Activated CD4-positive, alpha-beta T cell treated with anti-CD3 and anti-CD28 coated beads, Interleukin-2, amount 10 ng/mL, durations not matched to agents 7 days and 5 days (primary cell): ENCODE measurements at places on chromosomes 7 and 10.

GRCh38 chr7:70752794-70753241 lies 379.1 kb upstream of the GALNT17 start:
- no peak for DNase-seq

DNA sequence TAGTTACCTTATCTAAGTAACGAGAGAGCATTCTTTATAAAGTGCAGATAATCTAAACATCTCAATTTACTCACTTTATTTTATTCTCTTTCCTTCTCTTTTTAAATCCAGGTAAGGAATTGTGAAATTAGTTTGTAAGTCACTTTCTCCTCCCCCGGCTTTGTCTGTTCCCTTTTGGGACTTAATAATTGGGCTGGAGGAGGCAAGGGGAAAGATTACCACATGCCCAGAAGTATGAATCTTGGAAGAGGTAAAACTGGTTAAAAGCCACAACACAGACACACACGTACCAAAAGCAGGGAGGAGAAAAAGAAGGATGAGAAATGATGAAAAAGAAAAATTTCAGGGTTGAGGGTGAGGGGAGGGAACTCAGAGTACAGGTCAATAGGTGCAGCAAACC lies 63.3 kb upstream of the LRRC17 start:
- DNase-seq = no peak

DNA sequence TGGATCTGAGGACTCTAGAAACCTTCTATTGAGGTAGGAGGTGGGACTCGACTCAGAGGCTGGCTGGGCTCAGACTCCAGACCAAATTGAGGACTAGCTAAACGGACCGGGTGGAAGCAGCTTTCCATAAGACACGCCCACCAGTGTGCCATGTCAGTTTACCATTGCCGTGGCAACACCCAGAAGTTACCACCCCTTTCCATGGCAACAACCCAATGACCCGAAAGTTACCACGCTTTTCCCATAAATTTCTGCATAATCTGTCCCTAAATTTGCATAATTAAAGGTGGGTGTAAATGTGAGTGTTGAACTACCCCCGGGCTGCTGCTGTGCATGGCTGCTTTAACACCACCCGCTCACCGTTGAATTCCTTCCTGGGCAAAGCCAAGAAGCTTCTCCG lies 58.9 kb downstream of the MICALL2 start:
- no peak for DNase-seq

DNA sequence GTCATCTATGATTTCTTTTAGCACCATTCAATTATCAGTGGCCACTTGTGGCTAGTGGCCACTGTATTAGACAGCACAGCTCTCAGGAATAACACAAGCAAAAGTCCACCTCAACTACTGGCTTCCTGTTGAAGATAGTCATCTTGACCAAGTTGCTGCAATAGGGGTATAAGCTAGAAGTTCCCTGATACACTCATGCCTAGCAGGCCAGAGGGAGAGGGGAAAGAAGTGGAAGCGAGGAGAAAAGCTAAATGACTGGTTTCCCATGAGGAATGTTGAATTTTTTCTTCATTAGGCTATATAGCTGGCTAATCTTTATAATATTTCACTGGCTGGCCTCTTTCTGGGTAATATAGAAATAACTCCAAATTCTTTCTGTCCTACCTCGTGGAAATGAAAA lies 327.5 kb upstream of the MEOX2 start:
- no peak for DNase-seq

- DNase-seq = no peak
These were observed 17.4 kb downstream of the CALML5 start for GRCh38 chr10:5482016-5482415.

GRCh38 chr7:50387351-50387750 lies 62.8 kb downstream of the FIGNL1 start:
- no peak for DNase-seq

DNA sequence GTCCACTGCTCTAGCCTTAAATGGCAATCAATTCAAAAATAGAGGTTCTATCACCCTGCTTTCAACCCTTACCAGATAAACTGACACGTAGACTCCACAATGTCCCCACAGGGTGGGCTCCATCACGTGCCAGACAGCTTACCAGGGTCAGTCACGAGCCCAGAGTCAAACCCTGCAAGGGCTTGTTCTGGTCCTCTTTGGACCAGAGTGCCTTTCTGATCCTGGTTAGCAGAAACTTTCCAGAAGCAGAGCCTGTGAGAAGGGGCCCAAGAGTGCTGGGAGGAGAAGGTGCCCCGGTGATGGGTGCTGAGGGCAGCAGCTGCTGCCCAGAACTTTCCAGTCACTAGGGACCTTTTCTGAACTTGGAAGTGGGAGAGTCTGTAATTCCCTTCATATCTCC lies 354 bp upstream of the GIMAP5 start:
- DNase-seq = no peak

DNA sequence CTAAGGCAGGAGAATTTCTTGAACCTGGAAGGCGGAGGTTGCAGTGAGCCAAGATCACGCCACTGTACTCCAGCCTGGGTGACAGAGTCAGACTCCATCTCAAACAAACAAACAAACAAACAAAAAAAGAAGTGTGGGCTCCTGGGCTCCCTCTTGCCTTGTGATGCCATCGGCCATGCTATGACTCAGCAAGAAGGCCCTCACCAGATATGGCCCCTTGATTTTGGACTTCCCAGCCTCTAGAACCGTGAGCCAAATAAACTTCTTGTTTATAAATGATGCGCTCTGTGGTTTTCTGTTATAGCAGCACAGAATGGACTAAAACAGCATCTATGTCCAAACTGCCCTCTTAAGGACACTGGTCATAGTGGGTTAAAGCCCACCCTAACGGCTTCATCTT lies 29.9 kb upstream of the RHEB start:
- no peak for DNase-seq

DNA sequence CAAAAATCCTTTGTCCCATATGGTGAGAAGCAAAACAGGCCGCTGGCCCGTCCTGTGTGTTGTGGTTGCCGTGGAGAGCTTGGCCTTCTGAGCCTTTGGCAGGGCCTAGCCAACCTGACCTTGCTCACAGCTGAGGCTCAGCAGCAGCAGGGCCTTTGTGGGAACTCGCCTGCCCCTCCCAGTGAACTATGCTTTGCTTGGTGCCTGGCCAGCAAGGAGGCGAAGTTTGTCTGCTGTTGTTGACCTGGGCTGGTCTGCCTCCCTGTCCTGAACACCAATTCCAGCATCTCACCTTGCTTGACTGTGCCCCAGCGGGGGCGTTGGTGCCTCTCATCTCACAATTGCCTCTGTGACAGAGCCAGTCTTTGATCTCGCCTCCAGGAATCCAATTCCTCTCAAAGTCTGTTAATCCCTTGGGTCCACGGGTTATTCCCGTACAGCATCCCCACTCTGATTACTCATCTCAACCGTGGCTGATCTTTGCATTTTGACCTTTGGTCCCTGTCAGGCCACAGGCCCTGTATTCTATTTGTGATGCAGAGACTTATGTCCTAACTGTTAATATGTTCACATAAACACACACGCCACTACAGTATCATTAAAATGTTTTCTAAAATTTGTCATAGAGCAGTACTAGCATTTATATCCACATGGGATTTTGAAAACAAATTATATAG lies 22.6 kb downstream of the EPDR1 start:
- DNase-seq = no peak

DNA sequence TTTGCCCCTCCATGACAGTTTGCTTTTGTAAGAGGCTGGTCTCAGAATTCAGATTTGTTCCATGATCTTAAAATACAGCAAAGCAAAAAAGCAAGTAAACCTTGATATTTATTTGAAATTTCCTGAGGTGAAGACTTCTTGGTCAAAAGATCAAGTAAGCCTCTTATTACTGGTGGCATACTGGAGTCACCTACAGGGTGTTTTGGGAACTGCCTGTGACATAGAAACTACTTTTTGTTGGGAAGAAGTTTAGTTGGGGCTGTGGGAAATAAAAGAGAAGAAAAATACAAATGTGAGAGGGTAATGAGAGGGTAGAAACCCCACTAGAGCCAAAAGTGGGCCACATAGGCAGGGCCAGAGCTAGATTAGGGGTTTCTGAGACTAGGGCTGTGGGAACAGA lies 217.9 kb downstream of the OTUD1 start:
- DNase-seq = no peak

- no peak for DNase-seq
These were observed 54.0 kb downstream of the RAPGEF5 start for GRCh38 chr7:22302951-22303423.

- no peak for DNase-seq
These were observed 116.6 kb upstream of the MACROH2A2 start for GRCh38 chr10:69936091-69936490.

DNA sequence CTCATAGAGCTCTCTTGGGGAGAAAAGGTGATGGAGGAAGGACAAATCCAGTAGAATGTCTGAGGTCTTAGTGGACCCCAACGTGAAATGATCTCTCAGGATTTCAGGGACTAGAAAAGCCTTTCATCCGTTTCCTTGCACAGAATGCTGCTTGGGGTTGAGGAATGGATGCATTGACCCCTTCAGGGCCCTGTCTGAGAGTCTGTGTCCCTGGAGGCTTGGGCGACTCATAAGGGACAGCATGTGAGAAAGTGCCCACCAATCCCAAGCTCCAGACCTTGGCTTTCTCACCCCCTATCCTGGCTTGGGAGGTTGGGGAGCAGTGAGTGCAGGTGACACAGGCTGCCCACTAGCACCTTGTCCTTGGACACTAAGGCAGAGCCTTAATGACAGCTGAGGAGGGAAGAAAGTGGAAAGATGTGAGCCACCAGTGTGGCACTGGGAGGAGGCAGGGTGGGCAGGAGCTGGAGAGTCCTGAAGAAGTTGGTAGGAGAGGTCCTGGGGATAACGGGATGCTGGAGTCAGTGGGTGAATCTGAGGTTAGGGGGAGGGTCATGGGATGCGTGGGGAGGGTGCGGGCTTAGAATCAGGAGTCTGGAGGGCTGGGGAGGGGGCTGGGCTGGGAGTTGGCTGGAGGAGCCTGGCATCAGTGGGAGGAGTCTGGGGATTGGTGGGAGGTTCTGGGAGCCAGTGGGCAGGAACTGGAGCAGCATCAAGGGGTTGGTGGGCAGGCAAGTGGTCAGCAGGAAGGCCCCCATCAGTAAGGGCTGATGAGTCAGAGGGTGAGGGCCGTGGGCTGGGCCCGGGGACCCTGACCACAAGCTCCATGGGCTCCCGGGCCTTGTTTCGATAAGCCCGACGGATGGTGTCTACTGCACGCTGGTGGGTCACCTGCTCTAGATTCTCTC lies 8.6 kb downstream of the LZTS2 start:
- DNase-seq = no peak

DNA sequence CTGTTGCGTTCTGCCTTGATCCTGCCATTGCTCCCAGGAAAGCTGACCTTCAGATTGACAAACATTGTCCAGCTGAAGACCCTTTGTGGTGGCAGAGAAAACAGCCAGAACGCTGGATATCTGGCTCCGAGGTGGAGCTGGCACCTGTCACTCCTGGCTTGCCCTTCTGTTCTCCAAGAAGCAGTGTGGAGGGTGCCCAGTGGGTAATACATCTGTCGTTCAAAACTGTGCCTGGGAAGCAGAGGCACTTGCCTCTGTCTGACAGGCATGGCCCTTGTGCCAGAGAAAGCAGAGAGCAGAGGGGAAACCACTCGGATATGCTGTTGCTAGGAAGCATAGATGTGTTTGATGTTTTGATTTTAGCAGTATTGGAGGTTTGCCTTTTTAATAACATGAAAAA lies 231.4 kb downstream of the BMPER start:
- no peak for DNase-seq

- no peak for DNase-seq
These were observed 50.6 kb upstream of the RET start for GRCh38 chr10:43026039-43026973.

GRCh38 chr10:29540016-29540415 lies 94.8 kb downstream of the SVIL start:
- no peak for DNase-seq
